ENCODE measurements at places on chromosomes 7 and 10.

GRCh38 chr7:141369422-141369821 is 181.8 kb upstream of the AGK start:
- DNase-seq, result no peak

DNA sequence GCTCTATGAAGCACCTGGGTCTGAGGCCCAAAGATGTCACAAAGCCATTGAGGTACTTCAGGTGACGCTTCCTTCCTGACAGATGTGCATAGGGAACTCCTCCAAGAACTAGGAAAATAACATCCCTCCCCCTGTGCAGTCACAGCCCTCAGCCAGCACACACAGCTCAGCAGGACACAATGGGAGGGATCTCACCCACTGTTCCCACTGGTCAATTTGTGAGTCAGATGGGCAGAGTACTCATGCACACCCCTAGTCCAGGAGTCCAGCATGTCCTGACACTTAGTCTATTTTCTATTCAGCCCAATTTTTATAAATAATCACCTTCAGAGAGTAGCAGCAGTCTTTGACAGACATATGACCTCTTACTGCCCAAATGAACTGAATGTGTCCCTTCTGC is 60.7 kb upstream of the PFKP start:
- no peak for DNase-seq

DNA sequence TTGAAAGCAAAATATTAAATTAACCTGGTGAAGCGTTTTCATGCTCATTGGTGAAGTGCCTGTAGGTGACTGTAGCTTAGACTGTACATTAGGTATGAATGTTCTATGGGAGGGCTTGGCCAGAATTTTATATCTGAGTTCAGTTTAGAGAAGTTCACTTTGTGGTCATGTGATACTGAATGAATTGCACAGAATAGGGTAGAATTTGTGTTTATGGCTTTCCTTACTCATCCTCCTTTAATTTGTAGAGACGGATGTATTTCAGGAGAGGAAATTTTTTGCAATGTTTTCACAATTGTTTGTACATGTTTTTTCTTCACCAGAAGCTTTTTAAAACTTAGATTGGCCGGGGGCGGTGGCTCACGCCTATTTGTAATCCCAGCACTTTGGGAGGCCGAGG is 32.3 kb downstream of the REEP3 start:
- DNase-seq, result no peak

- DNase-seq, result no peak
These were observed 2.0 kb downstream of the KAZALD1 start for GRCh38 chr10:101063548-101064414.

- no peak for DNase-seq
These were observed 6.3 kb downstream of the TPST1 start for GRCh38 chr7:66211429-66211828.

DNA sequence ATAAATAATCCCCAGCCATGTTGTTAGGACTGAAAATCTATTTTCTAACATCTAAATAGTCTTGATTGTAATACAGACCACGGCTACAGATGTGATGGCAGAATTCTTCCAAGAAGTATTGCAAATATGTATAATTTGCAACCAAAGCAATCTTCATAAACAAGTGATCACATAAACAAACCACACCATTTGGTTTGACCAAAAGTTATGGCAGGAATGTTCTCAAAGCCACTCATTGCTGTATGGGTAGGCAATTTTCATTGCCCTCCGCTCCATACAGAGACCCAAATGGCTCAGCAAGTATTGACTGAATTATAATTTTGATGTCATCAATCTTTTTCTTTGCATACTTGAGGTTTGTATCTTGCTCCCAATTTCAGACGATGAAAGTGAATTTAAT is 19.0 kb upstream of the RHOBTB1 start:
- no peak for DNase-seq

DNA sequence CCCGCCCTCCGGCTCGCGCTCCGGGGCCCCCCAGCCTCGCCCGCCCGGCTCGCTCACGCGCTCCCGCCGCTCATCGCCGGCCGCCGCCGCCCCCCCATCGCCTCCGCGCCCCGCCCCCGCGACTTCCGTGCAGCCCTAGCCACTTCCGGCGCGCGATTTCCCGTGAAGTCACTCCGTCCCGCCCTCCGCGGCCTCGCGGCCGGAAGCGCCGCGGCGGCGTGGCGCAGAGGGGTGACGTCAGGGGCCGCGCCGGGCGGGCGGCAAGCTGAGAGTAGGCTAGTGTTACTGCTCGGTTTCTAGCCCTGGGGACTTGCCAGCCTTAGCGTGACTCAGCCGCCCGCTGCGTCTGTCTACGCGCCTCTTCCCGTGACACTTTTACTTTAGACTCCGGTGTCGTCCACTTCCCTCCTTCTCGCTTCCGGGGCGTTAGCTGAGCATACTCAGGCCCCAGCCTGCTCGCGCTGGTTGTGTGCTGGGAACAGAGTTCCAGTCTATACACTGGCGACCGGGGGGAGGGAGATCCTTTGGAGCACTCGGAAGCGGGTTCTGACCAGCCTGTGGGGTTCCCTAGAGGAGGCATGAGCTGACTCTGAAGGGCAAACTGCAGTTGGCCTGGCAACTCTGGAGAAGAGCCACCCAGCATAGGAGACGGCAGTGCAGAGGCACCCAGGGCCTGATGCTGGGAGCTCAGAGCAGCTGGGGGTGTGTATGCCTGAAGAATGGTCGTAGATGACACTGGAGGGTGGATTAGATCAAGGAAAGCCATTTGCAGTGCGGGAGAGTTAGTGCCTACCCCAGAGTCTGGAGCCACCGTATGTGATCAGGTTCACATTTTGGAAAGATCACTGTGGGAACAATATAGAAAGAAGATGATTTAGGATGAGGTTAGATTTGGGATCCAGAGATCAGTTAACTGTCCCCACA is at the start of gene PURB:
Gene PURB, minus strand, starts transcription at position 137 of the 924 bp plus-strand sequence. CDS start 182 bp downstream, outside the sequence.
- peak; percentile 81 for DNase-seq

GRCh38 chr10:90960355-90960814 is 39.5 kb upstream of the ANKRD1 start:
- peak; percentile 59 for DNase-seq

DNA sequence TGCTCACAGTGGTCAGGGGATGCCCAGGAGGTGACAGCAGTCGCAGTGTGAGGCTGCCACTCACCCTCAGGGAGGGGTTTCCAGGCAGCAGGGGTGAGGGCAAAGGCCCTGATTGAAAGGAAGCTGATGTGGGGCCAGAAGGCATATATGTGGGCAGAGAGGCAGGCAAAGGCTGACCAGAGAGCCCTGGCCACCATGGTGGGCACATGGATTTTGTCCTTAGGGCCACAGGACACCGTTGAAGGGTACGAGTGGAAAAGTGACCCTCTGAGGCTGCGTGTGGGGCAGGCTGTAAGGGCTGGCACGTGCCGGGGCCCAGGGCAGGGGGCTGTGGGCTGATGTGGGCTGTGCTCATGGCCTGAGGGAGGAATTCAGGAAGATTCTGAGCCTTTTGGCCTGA is 57.5 kb upstream of the ZNF32 start:
- no peak for DNase-seq

- no peak for DNase-seq
These were observed 28.2 kb downstream of the SGPL1 start for GRCh38 chr10:70843776-70844489.

DNA sequence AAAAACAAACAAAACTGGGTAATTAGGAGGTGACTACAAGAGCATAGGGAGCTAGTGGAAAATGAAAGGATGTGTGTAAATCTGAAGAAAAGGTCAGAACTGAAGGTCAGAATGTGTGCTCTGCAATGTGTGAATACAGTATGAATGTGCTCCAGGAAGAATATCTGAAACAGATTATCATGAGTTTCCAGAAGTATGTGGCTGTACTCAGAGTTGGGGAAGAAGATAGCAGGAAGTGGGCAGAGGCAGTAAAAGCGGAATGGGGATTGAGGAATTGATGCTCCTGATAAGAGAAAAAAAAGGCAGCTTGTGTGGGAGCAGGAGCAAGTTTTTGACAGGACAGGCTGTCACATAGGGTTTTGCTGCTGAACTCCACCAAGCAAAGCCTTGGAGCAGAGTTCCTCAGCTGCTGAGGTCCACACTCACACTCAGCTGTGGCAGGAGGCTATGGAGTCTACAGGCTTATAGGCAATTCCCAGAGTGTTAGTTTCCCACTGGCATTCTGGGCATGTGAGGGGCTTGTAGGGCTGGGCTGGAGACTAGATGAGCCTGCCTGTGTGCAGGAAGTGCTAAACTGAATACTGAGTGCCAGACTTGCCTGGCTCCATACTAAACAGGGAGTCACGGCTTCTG is 22.9 kb downstream of the H2AZ2 start:
- DNase-seq, result no peak

- no peak for DNase-seq
These were observed 89.2 kb downstream of the DIP2C start for GRCh38 chr10:600234-600633.

GRCh38 chr7:66281678-66282590 is 76.8 kb downstream of the TPST1 start:
- DNase-seq, result peak; percentile 44

GRCh38 chr7:142519079-142520078 is 229.9 kb upstream of the PRSS1 start:
- no peak for DNase-seq

- DNase-seq, result no peak
These were observed 10.4 kb downstream of the CPA2 start for GRCh38 chr7:130276796-130277762.

DNA sequence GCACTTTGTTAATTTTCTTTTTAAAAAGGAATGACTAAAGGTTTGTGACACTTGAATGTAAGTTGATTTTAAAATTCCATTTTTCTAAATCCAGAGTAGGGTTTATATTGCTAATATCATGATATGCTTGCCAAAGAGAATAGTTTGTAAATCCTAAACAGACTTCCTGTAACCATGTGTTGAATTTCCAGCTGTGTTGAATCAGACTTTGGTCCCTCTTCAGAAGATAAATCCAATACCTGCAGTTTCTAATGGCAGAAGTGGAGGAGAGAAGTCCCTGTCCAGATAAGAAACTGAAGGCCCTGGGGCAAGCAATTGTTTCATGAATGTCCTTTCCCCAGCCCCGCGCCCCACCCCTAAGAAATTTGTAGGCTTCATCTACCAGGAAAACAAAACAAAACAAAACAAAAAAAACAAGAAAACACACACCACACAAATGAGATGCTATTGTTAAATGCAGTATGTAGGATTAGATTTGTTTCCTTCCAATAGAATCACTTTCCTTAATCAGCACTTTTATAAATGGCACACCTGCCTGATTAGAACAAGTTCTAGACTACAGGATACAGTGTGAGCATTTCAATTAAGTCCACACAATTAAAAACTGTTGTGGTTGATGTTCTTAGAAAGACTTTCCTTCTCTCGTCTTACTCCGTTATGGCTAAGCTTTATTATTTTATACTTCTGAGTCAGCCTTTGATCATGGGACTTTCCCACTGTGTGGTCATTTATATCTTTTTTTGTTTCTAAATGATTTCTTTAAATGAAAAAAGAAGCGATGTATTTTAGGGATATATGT is 122.8 kb downstream of the KAT6B start:
- no peak for DNase-seq

DNA sequence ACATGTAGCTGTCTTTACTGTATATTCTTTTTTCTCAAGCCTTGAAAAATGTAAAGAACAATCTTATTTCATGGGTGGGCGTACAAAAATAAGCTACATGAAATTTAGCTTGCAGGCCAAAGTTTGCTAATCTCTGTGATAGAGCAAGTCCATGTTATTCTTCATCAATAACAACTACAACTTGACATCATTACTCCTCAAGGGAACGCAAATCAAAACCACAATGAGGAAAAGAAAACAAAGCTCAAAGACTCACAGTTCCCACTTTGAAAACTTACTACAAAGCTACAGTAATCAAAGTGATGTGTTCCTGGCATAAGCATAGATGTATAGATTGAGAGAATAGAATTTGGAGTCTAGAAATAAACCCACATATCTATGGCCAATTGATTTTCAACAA is 62.5 kb downstream of the GNA12 start:
- DNase-seq, result no peak

DNA sequence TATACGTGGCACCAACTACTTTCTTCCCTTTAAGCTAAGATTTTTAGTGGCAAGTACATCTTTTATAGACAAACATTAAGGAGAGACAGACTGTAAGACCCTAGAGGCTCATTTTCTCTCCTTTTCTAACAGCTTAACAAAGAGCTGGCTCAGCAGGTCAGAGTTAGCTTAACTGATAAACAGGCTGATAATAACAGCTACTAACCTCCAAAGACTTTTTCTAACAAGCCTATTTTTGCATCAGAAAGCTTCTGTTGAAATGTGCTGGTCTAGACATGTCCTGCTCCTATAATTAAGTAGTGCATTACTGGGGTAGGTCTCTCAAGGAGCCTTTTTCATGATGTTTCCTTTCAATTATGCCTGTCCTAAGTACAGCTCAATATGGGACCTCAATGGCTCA is 238.2 kb upstream of the FAM3C start:
- no peak for DNase-seq
